ENCODE measurements at places on chromosomes 5 and 9.

DNA sequence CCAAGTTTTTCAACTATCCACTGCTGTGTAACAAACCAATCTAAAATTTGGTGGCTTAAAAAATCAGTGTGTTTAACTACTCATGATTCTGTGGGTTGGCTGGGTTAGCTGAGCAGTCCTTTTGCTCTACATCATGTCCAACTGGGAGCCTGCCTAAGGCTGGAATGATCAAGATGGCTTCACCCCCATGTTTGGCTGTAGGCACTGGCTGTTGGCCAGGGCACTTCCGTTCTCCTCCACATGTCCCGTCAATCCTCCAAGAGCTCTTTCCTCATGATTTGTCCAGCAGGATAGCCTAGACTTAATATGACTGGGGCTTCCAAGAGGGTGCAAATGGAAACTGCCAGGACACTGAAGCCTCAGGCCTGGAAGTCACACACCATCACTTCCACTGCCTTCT lies 17.0 kb upstream of the TSSK1B start:
- H3K27ac ChIP-seq = no peak overlapping the region
- H3K27me3 ChIP-seq = peaks cover 20% of the 10 kb centered on the region
- no peak for DNase-seq
- peaks cover 5% of the 10 kb centered on the region for H3K4me1 ChIP-seq

DNA sequence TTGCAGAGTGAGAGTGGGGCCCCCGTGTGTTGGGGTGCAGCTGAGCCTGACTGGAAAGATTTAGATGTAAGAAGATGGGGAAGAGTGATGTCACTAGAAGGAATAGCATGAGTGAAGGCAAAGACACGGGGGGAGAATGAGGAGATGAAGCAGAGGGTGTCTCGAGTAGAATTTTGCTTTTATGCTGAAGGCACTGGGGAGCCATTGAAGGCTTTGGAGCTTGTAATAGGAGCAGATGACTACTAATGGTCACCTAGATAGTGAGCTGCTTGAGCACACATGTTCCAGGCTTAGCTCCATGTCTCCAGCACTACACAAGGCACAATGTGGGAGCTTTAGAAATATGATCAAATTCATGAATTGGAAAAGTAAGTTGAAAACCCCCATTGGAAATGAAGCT lies 32.1 kb downstream of the COL15A1 start:
- H3K4me1 ChIP-seq = peaks cover 5% of the 10 kb centered on the region
- DNase-seq = no peak
- no peaks in the 10 kb centered on the region for H3K36me3 ChIP-seq
- H3K27ac ChIP-seq = no peak overlapping the region
- peaks cover 18% of the 10 kb centered on the region for H3K27me3 ChIP-seq

GRCh38 chr9:96852676-96853075 lies 1.6 kb downstream of the ZNF782 start:
- H3K36me3 ChIP-seq = peaks cover 47% of the 10 kb centered on the region
- peak overlapping the region; percentile 99 for H3K4me3 ChIP-seq
- H3K4me1 ChIP-seq = peaks cover 57% of the 10 kb centered on the region
- no peak overlapping the region for H3K27ac ChIP-seq

DNA sequence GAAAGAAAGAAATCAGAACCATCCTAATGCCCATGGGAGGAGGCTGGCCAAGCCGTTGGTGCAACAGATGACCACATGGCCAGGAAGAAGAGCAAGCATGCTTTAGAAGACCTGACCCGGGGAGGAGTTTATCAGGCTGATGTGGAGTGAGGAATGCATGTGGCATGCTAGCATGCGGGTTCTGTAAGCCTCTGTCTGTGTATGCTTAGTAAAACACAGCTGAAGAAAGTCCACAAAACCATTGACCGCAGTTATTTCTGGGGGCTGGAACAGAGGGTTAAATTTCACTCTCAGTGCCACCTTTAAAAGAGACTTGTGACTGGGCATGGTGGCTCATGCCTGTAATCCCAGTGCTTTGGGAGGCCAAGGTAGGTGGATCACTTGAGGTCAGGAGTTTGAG lies 19.1 kb downstream of the GFI1B start:
- no peak overlapping the region for H3K27ac ChIP-seq
- no peaks in the 10 kb centered on the region for H3K36me3 ChIP-seq
- peaks cover 6% of the 10 kb centered on the region for H3K4me1 ChIP-seq
- peaks cover 54% of the 10 kb centered on the region for H3K27me3 ChIP-seq

DNA sequence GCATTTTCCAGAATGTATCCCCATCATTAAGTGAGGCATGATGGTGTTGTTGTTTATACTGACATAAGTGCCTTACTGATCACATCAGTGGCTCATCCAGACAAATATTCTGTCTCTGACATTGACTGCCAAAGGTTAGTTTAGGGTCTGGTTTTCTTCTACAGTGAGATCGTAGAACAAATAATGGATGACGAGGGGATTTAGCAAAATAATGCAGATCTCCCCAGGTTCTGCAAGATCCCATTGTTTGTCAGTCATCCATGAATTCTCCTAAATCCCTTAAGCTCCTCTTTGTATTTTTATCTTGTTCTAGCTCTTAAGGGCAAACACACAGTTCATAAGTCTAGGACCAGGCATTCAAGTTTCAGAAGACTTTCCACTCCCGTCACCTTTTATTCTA lies 93.1 kb upstream of the DHFR start:
- H3K36me3 ChIP-seq = peaks cover 89% of the 10 kb centered on the region
- H3K4me1 ChIP-seq = no peaks in the 10 kb centered on the region
- no peak overlapping the region for H3K27ac ChIP-seq
- H3K27me3 ChIP-seq = no peaks in the 10 kb centered on the region

GRCh38 chr9:82805027-82805426 lies 257.9 kb downstream of the RASEF start:
- H3K4me3 ChIP-seq = no peak overlapping the region
- H3K27ac ChIP-seq = no peak overlapping the region
- H3K4me1 ChIP-seq = no peaks in the 10 kb centered on the region
- H3K27me3 ChIP-seq = no peaks in the 10 kb centered on the region
- no peaks in the 10 kb centered on the region for H3K36me3 ChIP-seq
- DNase-seq = no peak

- peaks cover 31% of the 10 kb centered on the region for H3K4me1 ChIP-seq
- peaks cover 24% of the 10 kb centered on the region for H3K36me3 ChIP-seq
- no peak overlapping the region for H3K4me3 ChIP-seq
- no peak overlapping the region for H3K27ac ChIP-seq
Observed at GRCh38 chr5:143124593-143124992, 278.9 kb downstream of the NR3C1 start.

GRCh38 chr5:85132269-85132668 lies 747.6 kb upstream of the EDIL3 start:
- H3K27ac ChIP-seq = no peak overlapping the region
- no peaks in the 10 kb centered on the region for H3K36me3 ChIP-seq
- no peaks in the 10 kb centered on the region for H3K27me3 ChIP-seq
- H3K4me1 ChIP-seq = no peaks in the 10 kb centered on the region
- DNase-seq = no peak
- H3K4me3 ChIP-seq = no peak overlapping the region

DNA sequence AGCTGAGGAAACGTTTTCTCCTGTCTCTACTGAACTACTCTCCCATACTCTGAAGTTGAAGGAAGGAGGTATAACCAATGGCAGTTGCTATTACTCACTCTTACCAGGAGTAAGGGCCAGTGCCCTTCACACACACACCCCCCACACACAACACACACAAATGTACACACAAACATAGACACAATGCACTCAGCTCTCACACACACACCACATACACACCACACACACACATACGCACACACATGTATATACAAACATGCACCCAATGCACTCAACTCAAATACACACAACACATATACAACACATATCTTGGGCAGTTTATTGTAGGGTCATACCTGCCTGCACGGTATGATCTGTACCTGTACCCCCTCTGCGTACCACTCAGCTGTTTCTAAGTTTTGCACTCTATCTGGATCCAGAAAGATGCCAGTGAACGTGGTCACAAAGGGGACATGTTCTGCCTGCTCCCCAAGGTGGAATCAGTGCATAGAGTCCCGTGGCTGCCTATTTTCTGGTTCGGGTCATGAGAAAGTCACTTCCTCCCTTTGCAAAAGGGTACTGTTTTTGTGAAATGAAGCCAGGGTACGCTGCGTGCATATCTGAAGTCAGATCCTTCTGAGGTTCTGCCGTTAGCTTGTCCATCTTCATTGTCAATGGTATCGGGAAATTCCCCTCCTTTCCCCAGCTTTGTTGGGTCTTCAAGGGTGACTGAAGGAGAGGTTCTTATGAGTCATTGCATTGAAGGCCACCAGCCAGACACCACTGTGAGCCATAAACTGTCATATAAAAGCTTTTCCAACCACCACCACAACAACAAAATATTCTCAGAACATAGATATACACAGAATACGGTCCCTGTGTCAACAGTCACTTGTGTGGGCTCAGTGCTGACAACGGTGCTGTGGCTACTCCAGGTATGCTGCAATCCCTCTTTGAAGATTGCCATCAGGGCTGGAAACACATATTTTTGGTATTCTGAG lies 131.9 kb downstream of the UGCG start:
- peak overlapping the region; percentile 69 for H3K27ac ChIP-seq
- peaks cover 49% of the 10 kb centered on the region for H3K4me1 ChIP-seq
- H3K4me3 ChIP-seq = no peak overlapping the region
- no peaks in the 10 kb centered on the region for H3K36me3 ChIP-seq
- DNase-seq = no peak
- H3K27me3 ChIP-seq = no peaks in the 10 kb centered on the region

- H3K4me3 ChIP-seq = no peak overlapping the region
- peaks cover 15% of the 10 kb centered on the region for H3K36me3 ChIP-seq
- peak overlapping the region; percentile 4 for H3K27ac ChIP-seq
- no peaks in the 10 kb centered on the region for H3K27me3 ChIP-seq
Observed at GRCh38 chr9:134056483-134057306, 11.1 kb downstream of the BRD3 start.

GRCh38 chr5:120463991-120464626 lies at the start of gene PRR16:
Gene PRR16, plus strand, starts transcription at chr5:120464300.
- peaks cover 54% of the 10 kb centered on the region for H3K27me3 ChIP-seq
- DNase-seq = no peak
- H3K36me3 ChIP-seq = no peaks in the 10 kb centered on the region
- no peak within 1 kb of the TSS for H3K27ac ChIP-seq
- peaks cover 10% of the 10 kb centered on the region for H3K4me1 ChIP-seq

DNA sequence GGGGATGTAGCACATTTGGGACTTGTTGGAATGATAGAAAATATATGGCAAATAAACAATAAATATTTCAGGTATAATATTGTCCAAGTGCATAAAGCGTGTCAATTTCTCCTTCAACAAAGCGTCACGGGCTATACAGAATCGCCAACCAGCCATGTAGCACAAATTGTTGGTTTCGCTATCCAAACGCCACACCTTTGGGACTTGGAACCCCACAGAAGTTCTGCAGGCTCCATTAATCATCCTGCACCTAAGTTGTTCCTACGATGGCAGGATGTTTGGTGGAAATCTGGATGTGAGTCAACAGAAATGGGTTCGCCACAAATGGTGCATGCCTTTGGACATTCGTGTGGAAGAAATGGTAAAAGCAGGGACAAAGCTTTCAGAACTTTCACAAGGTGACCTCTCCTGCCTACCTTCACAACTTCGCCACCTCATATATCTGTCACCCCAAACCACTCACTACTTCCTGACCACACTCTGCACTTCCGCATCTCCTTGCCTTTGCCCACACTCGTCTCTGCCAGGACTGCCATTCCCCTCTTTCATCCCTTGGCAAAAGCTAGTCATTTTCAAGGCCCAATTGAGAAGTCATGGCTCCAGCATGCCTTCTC lies 95.7 kb downstream of the LHFPL2 start:
- peaks cover 5% of the 10 kb centered on the region for H3K4me1 ChIP-seq
- H3K27ac ChIP-seq = no peak overlapping the region
- peaks cover 18% of the 10 kb centered on the region for H3K27me3 ChIP-seq
- DNase-seq = no peak
- no peak overlapping the region for H3K4me3 ChIP-seq
- H3K36me3 ChIP-seq = no peaks in the 10 kb centered on the region

GRCh38 chr5:100424787-100425186 lies 110.4 kb upstream of the FAM174A start:
- no peak for DNase-seq
- no peak overlapping the region for H3K27ac ChIP-seq
- H3K4me1 ChIP-seq = no peaks in the 10 kb centered on the region

DNA sequence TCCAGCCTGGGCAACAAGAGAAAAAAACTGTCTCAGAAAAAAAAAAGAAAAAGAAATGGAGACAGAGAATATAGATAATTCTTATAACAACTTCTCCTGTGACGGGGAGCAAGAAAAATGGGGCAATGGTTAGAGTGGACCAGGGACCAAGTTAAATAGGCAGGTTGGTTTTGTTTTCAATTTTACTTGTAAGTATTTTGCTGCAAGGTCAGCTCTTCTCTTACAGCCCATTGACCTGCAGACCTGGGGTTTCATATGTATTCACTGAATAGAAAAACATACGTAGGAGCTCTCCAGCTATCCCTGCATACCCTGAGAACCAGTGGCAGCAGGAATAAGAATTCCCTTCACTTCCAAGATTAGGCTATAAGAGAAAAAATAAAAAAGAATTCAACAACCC lies 29.2 kb upstream of the IL13 start:
- DNase-seq = no peak
- no peaks in the 10 kb centered on the region for H3K27me3 ChIP-seq
- no peak overlapping the region for H3K4me3 ChIP-seq
- H3K36me3 ChIP-seq = peaks cover 69% of the 10 kb centered on the region
- peaks cover 25% of the 10 kb centered on the region for H3K4me1 ChIP-seq

GRCh38 chr5:62742207-62742606 lies 163.6 kb downstream of the LRRC70 start:
- DNase-seq = no peak
- H3K36me3 ChIP-seq = no peaks in the 10 kb centered on the region
- H3K4me3 ChIP-seq = no peak overlapping the region
- H3K27ac ChIP-seq = no peak overlapping the region
- no peaks in the 10 kb centered on the region for H3K4me1 ChIP-seq
- H3K27me3 ChIP-seq = no peaks in the 10 kb centered on the region

- DNase-seq = no peak
- H3K36me3 ChIP-seq = no peaks in the 10 kb centered on the region
- no peak overlapping the region for H3K4me3 ChIP-seq
- peaks cover 4% of the 10 kb centered on the region for H3K4me1 ChIP-seq
- H3K27me3 ChIP-seq = peaks cover 2% of the 10 kb centered on the region
Observed at GRCh38 chr5:149383399-149383798, 4.3 kb upstream of the IL17B start.

DNA sequence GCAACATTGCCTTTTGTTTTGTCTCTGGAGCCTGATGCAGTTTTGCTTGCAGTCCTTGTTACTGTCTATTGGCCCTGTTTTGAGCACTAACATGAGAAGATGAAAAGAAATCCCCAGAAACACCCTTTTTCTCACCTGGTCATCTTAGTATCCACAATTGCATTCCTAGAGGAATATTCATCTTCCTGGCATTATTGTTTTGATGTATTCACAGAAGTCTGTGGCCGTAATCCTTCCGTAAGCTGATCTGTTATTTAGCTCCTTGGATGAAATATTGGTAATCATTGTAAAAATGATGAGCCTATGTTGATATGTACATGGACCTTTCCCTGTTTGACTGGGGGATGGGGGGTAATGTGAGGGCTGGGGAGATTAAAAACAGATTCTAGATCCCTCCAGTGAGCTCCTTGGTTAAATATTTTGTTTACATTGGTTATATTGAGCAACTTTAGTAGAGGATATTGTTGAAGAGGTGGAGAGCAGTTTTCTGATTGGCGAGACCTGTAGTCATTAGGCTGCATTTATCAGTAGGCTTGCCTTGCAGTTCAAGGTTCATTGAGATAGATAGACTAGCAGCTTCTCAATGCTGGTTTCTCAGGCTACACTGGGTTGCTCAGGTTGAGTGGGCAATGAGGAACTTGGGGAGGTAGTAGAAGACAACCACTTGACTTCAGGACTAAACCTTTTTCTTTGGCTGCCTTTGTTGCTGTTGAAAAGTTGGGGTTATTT lies 117.5 kb downstream of the MACIR start:
- no peak overlapping the region for H3K4me3 ChIP-seq
- peaks cover 16% of the 10 kb centered on the region for H3K27me3 ChIP-seq
- H3K4me1 ChIP-seq = no peaks in the 10 kb centered on the region
- DNase-seq = no peak
